ENCODE measurements at places on chromosomes 3 and 15.
A peak's percentile ranks its signal among the peaks of the same experiment; 100 is the strongest.

GRCh38 chr15:51861557-51862359 lies 32.3 kb downstream of the TMOD3 start:
- DNase-seq, result no peak

DNA sequence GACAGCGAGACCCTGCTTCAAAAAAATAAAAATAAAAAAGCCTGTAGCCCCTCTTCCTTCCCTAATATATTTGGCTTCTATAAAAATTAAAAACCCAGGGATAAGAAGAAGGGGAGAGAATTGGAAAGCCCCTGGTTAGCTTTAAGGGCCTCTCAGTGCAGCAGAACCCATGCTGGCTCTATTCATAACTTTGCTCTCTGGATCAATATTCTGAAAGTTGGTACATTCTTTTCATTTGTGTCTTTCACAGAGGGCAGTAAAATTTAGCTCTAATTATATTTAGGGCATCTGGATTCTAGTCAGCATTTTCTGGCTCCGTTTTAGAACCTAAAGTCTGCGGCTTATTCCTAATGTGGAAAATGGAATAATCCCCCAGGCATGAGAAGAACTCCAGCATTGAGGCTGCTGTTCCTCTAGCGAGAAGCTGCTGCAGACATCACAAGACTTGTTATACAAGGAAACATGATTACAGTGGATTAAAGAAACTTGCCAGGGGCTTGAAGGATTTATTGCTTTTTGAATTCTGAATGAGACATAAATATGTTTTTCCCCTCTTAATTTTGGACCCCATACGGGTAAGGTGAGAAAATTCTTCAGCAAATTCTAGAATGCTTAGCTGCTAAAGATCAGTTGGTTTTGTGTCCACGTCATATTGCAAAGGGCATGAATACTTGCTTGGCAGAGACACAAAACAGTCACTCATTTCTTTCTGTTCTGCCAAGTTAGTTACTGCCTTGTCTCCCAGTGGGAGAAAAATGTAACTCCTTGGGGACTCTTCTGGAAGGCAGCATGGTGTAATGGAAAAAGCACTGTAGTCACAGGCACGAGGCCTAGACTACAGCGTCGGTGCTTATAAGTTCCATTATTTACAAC lies 177.7 kb downstream of the VGLL4 start:
- no peak for DNase-seq

DNA sequence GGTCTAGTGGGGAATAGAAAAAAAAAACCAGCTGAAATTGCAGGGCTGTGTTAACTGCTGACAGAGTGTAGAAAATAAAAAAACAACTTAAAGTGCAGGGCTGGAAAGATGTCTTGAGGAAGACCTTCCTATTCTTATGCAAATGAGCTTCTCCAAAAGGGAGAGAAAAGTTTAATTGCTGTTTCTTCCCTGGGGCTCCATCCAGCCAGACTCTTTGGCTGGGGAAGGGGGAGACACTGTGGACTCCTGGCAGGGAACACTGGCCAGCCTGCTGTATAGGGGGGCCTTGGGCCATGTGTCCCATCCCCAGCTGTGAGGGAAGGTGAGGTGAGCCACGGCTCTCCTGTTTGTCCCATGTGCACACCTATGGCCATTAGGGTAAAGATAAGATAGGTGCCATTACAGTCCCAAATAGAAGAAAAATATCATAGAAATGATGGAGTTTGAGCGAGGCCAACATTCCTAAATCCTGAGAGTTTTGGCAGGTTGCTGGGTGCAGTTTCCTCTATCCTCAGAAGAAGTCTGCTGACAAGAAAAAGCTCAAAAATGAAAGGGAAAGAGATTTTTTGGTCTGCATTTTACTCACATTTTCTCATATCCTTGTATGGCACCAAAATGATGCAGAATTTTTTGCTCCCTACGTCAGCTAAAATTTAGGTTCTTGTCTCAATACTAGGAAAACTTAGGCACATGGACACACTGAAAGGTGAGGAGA lies 901.7 kb downstream of the PLOD2 start:
- DNase-seq, result no peak

GRCh38 chr3:13536432-13536831 lies 12.5 kb upstream of the FBLN2 start:
- DNase-seq, result no peak

DNA sequence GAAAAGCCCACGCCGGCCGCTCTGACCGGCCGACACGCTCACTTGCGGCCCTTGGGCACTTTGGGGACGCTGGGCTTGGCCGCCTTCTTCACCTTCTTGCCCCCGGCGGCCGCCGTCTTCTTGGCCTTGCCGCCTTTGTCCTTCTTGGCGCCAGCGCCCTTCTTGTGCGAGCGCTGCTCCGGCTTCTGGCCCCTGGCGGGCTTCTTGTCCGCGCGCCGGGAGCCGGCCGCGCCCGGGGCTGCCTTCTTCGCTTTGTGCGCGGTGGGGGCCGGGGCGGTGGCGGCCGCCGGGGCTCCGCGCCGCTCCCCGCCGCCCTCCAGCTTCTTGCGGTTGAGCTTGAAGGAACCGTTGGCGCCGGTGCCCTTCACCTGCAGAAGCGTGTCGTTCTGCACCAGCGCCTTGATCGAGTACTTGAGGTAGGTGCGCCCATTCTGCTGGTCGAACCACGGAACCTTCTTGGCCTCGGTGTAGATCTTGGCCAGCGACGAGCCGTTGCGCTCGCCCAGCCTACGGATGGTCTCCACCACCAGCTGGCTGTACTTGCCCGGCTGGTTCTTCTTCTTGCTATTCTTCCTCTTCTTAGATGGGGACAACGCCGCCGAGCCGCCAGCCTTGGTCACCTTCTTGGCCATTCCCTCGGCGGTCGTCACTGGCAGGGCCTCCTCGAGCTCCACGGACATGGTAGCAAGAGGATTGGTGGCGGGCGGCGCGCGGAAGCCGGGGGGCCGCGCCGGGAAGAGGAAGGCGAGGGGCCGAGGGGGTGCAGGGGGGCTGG lies 36.7 kb downstream of the HMCES start:
- peak; percentile 38 for DNase-seq

DNA sequence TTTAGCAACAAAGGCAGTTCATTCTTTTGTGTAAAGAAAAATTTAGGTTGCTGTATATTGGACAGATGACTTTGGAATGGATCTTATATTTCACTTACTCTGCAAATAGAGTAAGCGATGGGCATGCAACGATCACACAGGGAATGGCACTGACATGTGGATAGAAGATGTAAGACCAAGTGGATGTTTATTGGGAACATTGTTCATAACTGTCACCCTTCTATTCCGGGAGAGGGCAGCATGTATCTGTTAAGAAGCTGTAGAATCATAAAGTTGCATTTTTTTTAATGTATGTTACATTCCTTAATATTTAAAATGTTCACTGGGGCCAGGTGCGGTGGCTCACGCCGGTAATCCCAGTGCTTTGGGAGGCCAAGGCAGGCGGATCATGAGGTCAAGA lies 41.2 kb downstream of the HPS3 start:
- DNase-seq, result no peak

GRCh38 chr3:194705227-194705626 lies 19.5 kb downstream of the FAM43A start:
- DNase-seq, result no peak

- DNase-seq, result peak; percentile 19
Observed at GRCh38 chr15:42736178-42736792, 643 bp downstream of the CDAN1 start.

DNA sequence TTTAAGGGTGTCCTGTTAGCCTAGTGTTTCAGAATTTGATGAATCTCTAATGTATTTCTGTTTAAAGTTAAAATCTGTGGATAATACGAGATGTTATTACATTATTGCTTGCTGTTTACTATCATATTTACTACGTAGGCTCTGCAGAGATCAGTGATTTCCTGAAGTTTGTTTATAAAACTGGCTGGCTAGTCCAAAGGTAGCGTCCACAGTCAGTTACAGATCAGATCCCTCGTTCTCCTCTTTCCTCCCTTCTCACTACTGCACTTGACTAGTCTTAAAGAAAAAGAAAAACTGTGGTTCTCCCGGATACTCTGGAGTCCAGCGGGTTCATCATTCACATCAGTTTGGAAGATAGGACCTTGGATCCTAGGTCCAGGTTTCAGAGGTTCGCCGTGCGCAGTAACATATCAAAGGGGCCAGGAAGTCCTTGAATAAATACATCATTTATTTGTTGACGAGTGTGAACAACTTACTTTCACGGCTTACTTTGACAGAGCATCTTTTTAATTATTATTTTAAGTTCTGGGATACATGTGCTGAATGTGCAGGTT lies 35.9 kb downstream of the ASB7 start:
- no peak for DNase-seq

- no peak for DNase-seq
Observed at GRCh38 chr15:94834000-94834399, 602.6 kb downstream of the MCTP2 start.

GRCh38 chr3:152243721-152244516 lies 24.8 kb upstream of the MBNL1 start:
- DNase-seq, result no peak

GRCh38 chr3:62467966-62468722 lies 94.8 kb upstream of the FEZF2 start:
- DNase-seq, result no peak

GRCh38 chr3:115758076-115758763 lies 134.9 kb downstream of the GAP43 start:
- no peak for DNase-seq

DNA sequence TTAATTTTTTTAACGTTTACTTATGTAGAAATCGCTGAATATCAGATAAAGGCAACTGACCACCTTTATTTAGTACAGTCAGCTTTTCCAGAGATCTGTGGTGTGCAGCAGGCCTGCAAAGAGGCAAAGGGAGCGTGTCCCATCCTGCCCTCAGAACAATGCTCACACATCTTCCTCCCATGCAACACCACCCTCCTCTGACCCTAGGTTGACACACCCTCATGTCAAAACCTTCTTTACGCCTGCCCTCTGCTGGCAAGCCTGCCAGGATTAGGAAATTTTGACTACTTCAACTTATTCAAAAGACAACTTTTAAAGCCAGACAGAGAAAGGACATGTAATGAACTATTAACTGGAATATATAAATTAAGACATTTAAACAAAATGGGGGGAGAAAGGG lies 513.7 kb downstream of the FOXP1 start:
- DNase-seq, result peak; percentile 44

DNA sequence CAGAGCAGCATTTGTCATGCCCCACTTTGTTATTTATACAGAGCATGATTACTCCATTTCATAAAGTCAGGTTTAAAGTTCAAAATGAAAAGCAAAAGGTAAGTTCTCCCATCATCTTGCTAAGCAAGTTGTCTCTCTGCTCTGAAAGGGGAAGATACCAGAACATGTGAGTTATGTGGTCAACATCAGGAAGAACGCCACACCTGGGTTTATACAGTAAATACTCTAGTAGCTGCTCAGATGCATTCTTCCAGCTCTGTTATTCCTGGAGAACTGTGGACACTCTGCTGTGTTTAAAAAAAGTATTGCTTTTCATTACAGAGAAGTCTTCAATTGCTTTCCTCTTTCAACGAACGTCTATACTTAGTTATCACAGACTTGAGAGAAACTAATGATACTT lies 145.7 kb downstream of the PLCL2 start:
- peak; percentile 69 for DNase-seq

- no peak for DNase-seq
Observed at GRCh38 chr15:33310481-33311311, at the start of gene RYR3. RYR3 (plus strand) TSS chr15:33310967; CDS start chr15:33311046, 79 bp downstream.

- no peak for DNase-seq
Observed at GRCh38 chr3:188282871-188283270, 128.9 kb downstream of the LPP start.

DNA sequence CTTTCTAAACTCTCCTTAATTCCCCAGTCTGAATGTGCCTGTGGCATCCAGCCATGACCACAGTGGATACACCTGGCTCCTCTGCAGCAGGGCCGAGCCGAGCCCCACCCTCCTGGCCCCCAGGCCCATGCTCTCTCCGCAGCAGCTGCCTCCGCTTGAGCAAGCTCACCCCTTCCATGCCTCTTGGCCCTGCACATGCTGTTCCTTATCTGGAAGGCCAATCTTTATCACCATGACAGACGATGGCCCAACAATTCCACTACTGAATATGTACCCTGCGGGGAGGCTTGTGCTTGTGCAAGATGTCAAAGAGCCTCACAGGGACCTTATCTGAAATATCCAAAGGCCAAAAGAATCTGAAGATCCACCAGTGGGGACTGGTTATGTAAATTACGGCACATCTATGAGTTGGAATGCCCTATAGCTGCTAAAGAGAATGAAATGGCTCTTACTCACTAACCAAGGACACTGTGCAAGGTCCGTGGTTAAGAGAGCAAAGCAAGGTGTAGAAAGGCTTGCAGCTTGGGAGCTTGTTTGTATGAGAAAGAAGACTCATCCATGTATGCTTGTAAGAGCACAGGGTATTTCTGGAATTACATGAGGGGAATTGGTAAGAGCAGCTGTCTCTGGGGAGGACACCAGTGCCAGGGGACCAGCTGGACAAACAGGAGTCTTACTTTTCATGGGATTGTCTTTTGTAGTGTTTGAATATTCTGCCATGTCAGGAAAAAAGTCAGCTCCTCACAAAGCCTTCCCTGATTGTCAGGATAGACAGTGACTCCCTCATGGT lies 55.2 kb downstream of the WNT7A start:
- DNase-seq, result no peak

DNA sequence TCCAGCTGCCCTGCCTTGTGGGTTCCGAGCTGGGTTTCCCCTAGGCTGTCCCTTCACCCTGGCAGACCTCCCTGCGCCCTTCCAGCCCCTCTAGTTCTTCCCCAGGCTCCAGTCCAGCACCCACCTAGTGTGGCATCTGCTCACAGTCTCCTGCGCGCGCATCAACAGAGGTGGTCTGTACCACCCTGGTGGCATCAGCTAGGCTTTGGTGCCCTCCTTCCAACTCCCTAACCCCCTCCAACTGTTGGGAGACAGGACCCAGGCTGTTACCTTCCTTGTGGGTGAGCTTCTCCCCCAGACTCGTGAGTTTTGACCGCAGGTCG lies 8.0 kb downstream of the CALML4 start:
- DNase-seq, result no peak

GRCh38 chr15:63482874-63483323 lies 21.5 kb upstream of the USP3 start:
- DNase-seq, result no peak

- DNase-seq, result no peak
Observed at GRCh38 chr3:186094271-186094670, 14.6 kb downstream of the ETV5 start.

GRCh38 chr15:79562403-79562815 lies 130.3 kb downstream of the MINAR1 start:
- DNase-seq, result no peak

DNA sequence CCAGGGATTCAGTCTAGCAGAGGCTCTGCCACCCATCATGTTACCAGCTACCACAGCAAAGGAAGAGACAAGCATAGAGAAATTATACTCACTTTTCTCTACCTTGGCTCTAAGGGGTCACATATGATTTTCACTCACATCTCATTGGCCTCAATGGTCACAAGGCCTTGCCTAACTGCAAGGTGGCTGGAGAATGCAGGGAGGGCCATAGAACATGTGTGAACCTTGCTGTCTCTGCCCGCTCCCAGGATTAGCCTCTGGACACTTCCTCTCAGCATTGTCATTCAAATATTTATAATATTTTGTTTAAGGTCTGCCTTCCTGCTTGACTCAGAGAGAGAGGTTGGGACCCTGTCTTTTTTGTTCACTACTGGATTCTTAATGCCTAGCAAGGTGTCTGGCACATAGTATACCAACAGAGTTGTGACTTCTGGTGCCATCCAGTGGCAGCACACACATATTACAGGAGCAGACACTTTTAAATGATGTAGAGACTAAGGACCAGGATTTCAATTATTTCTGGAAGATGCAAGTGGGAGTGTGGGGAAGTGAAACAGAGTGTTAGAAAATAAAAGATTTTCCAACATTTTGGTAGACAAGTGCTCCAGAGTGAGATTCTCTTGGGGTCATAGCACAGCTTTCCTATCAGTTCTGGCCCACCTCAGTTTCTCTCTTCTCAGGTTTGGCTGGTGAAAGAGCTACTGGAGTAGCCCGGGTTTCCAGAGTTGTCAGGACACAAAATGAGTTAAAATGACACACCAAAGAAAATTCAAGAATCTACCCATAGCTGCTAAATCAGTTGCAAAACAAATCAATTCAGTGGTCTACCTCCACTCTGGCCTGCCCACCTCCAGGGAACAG lies 119.0 kb upstream of the RASGRP1 start:
- peak; percentile 69 for DNase-seq
